ENCODE measurements at places on chromosomes 6 and 20.

GRCh38 chr6:150354754-150355571, 13.8 kb upstream of the IYD start:
- DNase-seq = no peak

- DNase-seq = peak; percentile 81
These were observed at the start of gene DEF6 for GRCh38 chr6:35297601-35298481. DEF6 (plus strand) TSS chr6:35297818; CDS start chr6:35297857, 39 bp downstream.

DNA sequence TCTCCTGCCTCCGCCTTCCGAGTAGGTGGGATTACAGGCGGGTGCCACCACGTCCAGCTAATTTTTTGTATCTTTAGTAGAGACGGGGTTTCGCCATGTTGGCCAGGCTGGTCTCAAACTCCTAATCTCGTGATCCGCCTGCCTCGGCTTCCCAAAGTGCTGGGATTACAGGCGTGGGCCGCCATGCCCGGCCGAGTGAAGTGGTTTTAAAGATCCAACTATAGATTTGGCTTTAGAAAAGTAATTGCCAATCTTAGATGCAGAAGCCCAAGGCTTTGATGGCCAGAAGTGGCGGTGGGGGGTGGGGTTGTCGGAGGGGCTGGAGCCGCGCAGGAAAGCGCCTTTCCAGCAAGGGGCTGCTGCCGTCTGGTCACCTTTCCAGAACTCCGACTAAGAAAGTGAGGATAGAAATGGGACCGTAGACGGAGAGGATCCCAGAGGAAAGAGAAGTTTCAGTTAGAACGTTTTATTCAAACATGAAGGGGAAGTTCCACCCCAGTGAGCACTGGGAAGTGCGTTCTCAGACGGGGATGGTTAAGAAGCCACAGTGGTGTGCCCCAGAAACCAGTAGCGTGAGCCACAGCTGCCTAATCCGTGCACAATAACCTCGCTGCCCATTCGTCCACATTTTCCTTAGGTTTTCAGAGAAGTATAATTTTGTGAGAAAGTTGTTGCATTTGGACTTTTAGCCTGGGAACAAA, 69.7 kb downstream of the DLL1 start:
- DNase-seq = no peak

- no peak for DNase-seq
These were observed 704.8 kb downstream of the PTPRT start for GRCh38 chr20:42484790-42485375.

- no peak for DNase-seq
These were observed 6.3 kb upstream of the SMIM28 start for GRCh38 chr6:138371452-138371711.

DNA sequence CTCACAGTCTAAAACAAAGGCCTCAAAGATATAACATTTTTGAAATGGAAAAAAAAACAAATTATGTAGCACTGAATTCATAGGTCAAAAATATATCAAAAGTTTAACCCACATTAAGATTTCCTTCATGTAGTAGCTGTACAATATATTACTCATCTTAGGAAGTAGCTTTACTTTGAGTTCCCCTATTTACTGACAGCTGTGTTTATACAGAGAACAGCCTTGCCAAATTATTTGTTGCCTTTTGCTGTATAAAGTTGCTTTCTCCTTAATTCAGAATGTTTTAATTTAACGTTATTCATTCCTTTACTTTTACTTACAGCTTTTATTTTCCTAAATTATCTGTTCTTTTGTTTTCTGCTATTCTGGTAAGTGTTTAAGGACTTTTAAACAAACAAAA, 181.0 kb downstream of the COL12A1 start:
- no peak for DNase-seq

GRCh38 chr6:126788861-126789365, 329.6 kb upstream of the RSPO3 start:
- DNase-seq = peak; percentile 12

DNA sequence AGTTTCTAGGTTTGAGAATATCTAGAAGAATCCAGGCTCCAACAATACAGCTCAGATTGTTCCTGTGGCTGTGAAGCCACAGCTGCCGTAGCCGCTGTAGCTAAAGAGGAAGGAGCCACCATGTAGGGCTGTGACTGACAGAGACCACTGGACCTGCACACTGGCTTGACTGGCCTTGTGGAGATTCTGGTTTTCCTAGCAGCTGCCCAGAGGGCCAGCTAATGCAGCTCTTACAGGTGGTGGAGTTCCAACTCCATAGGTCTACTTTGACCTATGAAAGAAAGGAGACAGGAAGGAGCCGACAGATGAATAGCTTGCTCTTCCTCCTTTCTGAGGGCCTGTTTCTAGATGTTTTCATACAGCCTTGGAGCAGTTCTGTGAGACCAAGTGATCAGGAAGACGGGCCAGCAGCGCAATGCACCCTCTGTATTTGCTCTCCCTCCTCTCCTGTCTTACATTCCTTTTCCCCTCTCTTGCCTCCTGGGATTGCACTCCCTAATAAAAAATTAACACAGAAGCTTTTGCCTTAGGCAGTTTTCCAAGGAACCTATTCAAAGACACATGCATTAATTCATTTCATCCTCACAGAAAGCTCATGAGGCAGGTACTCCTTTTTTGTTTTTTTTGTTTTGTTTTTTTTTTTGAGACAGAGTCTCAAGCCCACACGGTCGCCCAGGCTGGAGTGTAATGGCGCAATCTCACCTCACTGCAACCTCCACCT, 51.8 kb upstream of the MYB start:
- DNase-seq = no peak

DNA sequence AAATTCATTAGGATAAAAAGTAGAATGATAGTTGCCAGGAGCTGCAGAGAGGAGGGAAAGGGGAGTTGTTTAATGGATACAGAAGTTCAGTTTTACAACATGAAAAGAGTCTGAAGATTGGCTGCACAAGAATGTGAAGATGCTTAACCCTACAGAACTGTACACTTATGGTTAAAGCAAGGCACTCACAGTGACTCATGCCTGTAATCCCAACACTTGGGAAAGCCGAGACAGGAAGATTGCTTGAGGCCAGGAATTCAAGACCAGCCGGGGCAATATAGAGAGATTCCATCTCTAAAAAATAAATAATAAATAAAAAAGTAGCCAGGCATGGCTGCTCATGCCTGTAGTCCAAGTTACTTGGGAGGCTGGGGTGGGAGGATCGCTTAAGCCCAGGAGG, 174.0 kb downstream of the TASP1 start:
- no peak for DNase-seq

DNA sequence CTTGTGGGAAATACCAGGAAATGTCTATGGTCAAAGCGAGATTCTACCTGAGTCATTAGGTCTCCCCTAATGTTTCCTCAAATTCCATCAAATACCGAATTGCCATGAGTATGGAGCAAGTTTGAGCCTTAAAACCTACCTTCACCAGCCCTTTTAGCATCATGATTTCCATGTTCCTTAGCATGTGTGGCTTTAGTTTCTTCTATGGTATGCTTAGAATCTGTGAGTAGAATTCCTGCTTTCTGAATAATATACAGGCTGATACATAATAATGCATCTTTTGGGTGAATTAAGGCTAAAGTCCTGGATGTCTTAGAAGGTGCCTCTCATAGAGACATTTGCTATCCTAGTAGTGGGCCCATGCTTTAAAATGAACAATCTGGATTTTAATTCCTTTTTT, 32.0 kb downstream of the TSPYL4 start:
- no peak for DNase-seq

- DNase-seq = peak; percentile 53
These were observed 719 bp downstream of the HSP90AB1 start for GRCh38 chr6:44247338-44248302.

Measured in AG08395 (cell line).